ENCODE measurements at places on chromosomes 16 and 17.
A peak's percentile ranks its signal among the peaks of the same experiment; 100 is the strongest.

- DNase-seq: no peak
These were observed 8.0 kb upstream of the SLC35B1 start for GRCh38 chr17:49715717-49716279.

DNA sequence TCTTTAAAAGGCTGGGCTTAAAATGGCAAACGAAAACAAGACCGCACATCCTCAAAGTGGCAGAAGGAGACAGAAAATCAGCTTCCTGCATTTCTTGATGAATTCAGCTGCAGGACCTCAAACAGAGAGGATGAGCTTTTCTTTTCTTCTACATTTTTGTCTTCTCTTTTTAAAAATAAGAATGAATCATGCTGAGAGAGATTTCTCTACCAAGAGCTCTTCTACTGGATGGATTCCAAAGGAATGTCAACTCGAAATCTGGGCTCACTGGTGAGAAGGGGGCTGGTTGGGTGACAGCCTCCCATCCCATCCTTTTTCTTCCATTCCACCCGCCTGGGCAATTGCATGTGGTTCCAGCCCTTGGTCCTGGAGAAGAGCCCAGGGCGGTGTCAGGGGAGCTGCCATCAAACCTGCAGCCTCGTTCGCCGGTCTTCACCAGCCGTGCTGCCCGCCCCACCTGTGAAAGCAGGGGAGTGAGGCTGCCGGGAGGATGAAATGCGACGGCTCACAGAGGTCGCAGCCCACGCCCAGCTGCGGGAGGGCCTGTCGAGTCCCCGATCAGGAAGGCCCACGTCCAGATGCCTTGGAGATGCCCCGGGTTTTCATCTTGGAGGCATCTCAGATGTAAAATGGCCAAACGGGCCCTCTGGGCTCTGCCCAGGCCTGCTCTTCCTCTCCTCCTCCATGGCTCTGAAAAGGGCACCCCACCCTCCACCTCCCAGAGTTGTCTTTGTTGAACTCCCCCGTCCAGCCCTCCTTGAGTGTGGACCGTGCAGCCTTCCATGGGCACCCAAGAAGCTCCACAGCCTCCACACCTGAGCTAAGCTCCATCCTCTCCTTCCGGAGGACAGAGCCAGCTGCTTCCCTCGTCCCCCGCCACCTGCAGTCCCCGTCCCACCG is 121.9 kb downstream of the FOXL1 start:
- DNase-seq: no peak

DNA sequence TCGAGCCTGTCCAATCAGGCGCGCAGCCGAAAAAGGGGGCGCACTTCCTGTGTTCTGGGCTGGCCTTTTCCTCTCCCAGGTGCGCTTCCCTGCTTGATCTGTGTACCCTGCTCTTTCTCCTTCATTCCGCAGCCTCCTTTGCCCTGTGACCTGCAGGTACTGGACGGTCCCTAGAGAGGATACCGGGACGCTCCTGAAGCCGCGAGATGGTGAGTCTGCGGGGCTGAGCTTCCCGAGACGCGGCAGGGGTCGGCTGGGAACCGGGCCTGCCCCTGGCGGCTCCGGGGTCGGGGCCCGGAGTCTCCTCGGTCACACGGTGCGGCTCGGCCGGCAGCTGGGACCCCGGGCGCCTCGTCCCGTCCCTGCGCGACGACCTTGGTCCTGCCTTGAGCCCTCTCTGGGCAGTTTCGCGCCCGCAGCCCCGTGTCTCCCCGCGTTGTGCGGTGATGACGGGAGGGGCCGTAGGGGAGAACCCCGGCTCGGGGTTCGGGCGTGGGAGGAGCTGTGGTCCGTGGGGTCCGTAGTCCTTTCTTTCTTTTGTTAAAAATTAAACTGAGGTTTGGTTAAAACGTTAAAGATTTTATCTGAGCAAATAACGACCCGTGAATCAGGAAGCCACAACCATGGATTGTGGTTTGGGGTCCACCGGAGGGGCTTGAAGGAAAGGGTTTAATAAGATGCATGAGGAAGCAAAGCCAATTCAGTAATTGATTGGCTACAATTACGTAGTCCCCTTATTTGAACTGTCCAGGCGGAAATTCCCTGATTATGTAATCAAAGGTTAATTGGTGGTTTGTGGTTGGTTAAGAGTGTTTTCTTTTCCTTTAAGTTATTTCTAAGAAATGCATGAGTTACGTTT is 172.8 kb upstream of the ZNF267 start:
- peak; percentile 79 for DNase-seq

DNA sequence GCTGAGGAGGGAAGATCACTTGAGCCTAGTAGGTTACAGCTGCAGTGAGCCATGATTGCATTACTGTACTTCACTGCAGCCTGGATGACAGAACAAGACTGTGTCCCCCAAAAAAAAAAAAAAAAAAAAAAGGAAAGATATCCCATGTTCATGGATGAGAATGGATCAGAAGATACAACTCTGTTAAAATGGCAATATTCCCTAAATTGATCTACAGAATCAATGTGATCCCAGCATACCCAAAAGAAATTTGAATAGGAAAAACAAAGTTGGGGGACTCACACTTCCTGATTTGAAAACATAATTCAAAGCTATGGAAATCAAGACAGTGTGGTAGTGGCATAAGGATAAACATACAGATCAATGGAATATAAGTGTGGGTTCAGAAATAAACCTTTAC is 12.7 kb upstream of the KANSL1 start:
- DNase-seq: no peak

DNA sequence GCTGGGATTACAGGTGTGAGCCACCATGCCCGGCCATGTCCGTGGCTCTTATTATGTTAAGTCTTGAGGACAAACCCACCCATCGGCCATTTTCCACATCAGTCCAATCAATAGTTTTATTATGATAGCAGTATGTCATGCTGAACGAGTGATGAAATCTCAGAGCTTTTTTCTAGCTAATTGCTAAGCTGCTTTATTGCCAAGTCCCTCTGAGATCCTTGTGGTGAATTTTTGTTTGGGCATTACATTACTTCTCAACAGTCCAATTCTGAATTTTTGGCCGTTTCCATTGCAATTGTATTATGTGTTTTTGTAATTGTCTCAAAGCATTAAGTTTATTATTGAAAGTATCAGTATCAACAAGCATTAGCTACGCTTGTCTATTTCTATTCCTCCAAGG is 10.9 kb downstream of the RNF112 start:
- no peak for DNase-seq

DNA sequence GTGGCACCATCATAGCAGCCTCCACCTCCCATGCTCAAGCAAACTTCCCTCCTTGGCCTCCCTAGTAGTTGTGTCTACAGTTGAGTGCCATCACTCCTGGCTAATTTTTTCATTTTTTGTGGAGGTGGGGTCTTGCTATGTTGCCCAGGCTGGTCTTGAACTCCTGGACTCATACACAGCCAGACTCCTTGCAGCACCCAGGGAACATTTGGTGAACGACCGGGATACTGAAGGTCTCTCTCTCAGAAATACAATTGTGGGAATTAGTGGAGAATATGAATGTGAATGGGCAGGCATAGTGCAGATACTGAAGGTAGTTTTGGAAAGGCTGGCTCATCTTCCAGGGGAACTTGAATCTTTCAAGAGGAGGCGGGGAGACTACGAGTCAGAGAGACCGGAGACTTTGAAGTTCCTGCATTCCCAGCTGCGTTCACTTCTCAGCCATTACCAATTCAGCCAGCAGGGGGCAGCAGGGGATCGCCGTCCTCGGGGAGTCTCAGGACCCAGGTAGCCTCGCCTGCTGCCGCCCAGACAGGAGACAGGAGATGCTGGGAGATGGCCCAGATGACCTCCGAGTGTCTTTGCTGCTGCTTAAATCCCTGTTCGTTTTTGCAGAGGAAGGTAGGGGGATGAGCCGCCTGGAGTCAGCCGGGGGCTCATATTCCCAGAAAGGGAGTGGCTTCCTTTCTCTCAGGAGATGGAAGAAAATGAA is 68.6 kb downstream of the HAPSTR1 start:
- no peak for DNase-seq

GRCh38 chr16:783404-784161 is 4.6 kb downstream of the RPUSD1 start:
- DNase-seq: no peak
